ENCODE measurements at places on chromosomes 1 and 21.

GRCh38 chr21:35438643-35439404 lies 389.7 kb upstream of the RUNX1 start:
- no peak for DNase-seq

- DNase-seq, result peak; percentile 43
These were observed 432 bp downstream of the AKT3 start for GRCh38 chr1:243849421-243850201.

DNA sequence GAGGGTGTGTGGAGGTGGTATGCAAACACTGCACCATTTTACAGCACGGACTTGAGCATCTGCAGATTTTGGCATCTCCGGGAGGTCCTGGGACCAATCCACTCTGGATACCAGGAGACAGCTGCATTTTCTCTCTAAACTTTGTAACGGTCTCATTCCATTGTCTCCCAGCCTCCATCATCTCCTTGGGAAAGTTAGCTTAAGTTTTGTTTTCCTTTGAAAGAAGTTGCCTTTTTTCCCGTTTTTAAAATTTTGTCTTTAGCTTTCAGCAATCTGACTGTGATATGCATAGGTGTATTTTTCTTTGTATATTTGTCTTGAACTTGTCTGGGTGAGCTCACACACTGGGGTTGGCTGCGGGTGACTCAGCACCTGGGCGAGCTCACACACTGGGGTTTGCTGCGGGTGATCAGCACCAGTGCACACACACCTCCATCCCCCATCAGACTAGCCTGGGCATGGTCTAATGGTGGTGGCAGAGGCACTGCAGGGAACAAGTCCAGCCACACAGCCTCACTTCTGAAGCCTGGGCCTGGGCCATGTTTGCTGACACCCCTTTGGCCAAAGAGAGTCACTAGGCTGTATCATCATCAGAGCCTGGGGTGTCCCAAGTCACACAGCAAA lies 32.1 kb upstream of the COL18A1 start:
- no peak for DNase-seq

DNA sequence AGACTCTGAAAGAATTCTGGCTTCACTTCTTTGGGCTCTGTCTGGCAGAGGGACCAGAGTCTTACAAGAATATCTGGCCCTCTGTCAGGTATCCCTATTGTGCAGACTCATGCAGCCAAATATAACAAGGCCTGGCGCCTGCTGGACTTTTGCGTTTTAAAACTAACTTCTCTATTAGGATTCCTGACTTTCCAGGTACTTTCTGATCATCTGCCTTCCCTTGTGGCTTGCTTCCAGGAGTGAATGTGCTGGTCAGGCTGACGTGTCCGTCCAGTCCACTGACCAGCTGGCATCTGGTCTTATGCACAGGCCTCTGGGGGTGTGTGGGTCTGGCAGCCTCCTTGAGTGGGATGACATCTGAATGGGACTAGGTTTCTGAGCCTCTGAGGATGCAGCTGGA lies 8.6 kb upstream of the RAB29 start:
- DNase-seq, result peak; percentile 65

GRCh38 chr21:45863751-45864150 lies 117.8 kb upstream of the COL6A1 start:
- DNase-seq, result no peak

- DNase-seq, result no peak
These were observed 275.5 kb downstream of the CAMTA1 start for GRCh38 chr1:7060745-7061144.

DNA sequence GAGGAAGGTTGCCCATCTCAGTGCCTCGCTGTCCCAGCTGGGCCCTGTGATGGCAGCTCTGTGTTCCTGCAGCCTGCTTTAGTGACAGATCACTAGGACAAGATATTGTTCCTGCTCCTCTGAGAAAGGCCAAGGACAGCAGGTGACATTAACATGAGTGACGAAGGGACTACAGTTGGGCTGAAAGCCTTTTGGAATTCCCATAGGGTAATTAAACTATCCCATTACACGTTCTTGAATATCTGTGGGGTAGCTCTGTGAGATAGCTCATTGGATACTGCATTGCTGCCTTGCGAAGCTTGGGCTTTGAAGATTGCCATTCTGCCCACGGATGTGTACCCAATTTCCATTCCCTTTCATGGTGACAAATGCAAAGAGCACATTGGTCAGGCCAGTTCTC lies 78.2 kb upstream of the COA6 start:
- no peak for DNase-seq

GRCh38 chr1:187046293-187046692 lies 217.5 kb downstream of the PLA2G4A start:
- no peak for DNase-seq

- no peak for DNase-seq
These were observed 108.7 kb downstream of the DMRTB1 start for GRCh38 chr1:53567851-53568250.

Measured in left cardiac atrium (tissue), 4 donors.